GM10248 (cell line): ENCODE measurements at places on chromosomes 1 and 21.

DNA sequence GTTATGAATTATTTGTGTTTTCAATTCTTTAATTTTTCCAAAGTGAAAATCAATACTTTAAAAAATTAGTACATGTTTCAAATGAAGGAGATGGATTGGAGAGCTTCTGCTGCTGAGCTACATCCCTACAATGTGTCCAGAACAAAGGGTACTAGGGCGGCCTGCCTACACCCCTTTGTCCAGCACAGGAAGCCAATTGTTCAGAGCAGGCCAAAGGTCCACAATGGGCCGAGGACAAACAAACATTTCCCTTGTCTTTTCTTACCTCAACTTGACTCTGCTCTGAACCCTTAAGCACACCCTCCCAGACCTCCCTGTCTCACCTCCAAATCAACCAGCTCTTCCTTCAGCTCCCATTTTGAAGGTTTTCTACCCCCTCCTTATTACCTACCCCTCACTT is 39.4 kb upstream of the CAMK1G start:
- DNase-seq: no peak

- no peak for DNase-seq
Measured at GRCh38 chr21:45555251-45555556, 13.0 kb upstream of the SLC19A1 start.

DNA sequence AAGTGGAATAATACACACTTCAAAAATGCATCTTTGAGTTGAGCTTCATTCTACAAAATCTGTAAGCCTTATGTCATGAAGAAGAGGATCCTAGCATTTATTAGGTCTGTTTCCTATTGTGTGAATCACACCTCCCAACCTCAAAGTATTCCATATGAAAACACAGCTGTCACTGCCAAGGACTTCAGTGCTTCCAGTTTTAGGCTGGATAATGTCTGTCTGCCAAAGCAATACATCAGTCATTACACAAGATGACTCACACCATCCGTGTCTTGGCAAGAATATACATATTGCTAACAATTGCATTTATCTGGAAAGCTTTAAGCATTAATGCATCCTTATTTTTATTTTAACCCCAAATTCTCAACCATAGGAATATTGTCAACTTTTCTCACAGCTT is 125.7 kb upstream of the TMPRSS15 start:
- DNase-seq: no peak

DNA sequence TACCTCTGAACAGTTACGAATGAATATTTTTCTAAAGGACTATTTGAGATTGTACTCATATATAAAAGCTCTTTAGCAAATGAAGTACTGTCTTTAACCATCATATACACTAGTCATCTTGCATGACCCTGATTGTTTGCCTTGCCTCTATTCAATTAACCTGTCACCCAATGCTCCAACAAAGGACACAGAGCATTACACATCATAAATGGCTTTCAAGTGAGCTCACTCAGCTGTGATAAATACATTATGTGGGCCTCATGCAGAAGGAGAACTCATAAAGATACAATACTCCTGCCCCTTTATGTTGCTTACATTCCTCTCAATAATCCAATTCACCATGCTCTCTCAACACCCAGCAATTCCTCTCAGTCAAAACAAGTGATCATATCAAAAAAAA is 993.0 kb upstream of the PRMT6 start:
- DNase-seq: no peak

DNA sequence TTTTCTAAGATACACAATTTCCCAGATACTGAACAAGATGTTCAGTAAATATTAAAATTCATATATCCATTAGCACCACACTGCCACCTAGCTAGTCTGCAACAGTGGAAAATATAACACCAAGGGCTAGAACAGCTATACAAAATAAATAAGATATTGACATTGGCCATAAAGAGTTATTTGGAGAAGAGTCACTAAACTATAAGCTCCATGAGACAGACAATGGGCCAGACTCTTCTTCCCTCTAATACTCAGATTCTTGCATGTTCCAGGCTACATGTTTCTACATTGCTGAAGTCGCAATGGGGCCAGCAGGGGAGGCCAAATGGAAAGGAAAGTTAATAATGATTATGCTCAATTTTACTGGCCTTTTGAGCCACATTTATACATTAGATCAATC is 21.5 kb downstream of the SPATA6 start:
- DNase-seq: no peak

DNA sequence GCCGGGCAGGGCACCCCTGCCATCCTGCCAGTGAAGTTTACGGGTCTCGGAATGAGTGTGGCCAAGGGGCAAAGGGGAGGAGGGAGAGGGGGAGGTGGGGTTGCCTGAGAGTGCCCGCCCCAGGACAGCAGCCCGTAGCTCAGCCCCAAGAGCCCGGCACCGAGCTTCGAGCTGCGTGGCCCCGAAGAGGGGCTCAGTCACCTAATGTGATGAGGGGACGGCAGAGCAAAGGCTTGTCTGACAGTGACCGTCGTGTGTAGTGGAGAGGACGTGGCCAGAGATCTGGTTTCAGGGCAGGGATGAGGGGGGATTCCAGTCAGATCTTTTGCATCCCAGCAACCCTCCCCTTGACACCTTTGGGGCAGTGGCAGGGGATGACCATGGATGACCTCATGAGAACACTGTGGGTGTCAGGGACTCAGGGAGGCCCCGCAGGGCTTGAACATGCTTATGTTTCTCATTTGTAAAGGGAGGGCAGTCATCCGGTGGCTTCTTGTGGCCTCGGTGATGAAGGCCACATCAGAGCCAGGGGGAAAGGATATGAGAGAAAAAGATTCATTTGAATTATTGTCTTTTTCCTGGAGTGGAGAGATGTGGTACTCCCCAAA is 1.1 kb upstream of the TRPM2 start:
- no peak for DNase-seq

- DNase-seq: no peak
Measured at GRCh38 chr21:35520856-35521255, 471.8 kb upstream of the RUNX1 start.

DNA sequence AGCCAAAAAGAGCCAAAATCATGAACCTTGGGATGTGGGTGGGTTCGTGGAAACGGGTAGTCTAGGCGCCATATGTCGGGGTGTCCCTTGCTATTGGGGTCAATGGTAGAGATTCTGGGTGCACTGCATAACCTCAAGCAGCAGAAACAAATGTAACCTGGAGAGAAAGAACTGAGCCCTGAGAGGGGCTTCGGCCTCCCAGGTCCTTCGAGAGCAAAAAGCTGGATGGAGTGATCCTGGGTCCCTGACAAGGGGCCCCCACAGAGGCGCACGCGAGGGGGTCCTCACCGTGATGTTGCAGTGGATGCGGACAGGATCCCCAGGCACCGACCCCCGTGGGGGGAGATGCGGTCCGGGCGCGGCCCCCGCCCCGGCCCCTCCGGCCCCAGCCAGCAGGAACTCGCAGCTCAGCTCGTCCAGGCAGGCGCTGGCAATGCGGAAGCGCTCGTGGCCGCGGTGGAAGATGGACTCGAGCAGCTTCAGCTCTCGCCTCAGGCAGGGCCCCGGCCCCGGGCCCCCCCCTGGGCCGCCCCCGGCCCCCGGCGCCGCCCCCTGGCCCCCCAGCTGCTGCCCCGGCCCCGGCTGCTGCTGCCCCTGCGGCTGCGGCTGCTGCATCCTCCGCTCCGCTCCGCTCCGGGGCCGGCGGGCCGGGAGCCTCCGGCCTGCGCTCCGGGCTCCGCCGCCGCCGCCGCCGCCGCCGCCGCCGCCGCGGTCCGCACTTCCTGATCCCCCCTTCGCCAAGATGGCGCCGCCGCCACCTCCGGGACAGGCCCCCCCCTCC is at the start of gene UBE2Q1:
Gene UBE2Q1 (minus strand): TSS at position 724 of the 781 bp plus-strand sequence. CDS start 109 bp downstream, at position 615.
- no peak for DNase-seq

- no peak for DNase-seq
Measured at GRCh38 chr1:204460346-204460745, 34.3 kb downstream of the PIK3C2B start.

DNA sequence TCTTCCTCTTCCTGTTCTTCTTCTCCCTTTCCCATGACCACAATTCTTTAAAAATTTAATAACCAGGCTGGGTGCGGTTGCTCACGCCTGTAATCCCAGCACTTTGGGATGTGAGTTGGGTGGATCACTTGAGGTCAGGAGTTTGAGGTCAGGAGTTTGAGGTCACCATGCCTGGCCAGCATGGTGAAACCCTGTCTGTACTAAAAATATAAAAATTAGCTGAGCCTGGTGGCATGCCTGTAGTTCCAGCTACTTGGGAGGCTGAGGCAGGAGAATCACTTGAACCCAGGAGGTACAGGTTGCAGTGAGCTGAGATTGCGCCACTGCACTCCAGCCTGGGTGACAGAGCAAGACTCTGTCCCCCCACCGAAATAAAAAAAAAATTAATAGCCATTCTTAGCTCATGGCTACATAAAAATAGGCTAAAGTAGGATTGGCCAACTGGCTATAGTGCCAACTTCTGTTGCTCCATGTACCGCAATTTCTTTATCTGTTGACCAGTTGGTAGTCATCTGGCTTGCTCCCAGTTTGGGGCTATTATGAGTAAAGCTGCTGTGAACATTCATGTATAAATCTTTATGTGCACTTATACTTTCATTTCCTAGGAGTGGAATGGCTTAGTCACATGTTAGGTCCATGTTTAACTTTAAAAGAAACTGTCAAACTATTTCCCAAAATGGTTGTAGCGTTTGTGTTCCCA is 136.3 kb downstream of the PEX14 start:
- no peak for DNase-seq

- no peak for DNase-seq
Measured at GRCh38 chr1:52288286-52288685, 77.7 kb downstream of the CC2D1B start.

- no peak for DNase-seq
Measured at GRCh38 chr1:244963231-244963826, 99.0 kb upstream of the HNRNPU start.

- no peak for DNase-seq
Measured at GRCh38 chr1:159845751-159846629, 16.5 kb downstream of the VSIG8 start.

DNA sequence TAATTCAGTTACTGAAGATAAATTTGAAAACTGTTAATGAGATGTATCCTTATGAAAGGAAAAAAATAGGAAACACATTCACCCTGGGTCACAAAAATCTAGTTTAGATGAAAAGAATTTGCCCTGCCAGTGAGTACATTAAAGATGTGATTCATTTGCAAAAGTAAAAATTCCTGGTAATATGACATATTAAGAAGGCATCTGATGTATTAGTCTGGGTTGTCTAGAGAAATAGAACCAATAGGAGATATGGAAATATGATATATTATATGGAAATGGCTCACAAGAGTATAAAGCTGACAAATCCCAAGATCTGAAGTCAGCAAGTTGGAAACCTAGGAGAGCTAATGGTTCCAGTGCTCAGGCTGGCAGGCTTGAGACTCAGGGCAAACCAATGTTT is 153.8 kb downstream of the MRPL39 start:
- DNase-seq: no peak

DNA sequence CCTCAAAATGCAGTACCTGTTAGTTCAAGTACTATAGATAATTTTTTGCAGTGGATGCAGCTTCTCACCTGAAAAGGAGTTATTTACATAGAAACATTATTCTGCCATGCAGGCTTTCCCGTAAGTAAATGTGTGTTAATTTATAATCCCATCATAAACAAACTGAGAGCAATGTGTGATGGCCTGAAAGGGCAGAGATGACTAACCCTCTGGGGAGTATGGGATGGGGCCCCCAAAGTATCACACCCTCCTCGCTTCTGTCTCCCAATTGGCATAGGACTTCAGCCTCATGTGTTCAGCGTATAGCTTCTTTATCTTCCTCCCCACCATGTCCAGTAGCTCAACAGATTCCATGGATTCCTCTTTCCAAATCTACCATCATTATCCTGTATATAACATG is 7.6 kb downstream of the HMGCL start:
- DNase-seq: no peak

- no peak for DNase-seq
Measured at GRCh38 chr1:228321435-228321834, 85.2 kb downstream of the TRIM11 start.

GRCh38 chr1:36446271-36446670 is 4.0 kb downstream of the OSCP1 start:
- peak; percentile 30 for DNase-seq

- no peak for DNase-seq
Measured at GRCh38 chr1:12692967-12693782, 22.7 kb upstream of the AADACL3 start.

DNA sequence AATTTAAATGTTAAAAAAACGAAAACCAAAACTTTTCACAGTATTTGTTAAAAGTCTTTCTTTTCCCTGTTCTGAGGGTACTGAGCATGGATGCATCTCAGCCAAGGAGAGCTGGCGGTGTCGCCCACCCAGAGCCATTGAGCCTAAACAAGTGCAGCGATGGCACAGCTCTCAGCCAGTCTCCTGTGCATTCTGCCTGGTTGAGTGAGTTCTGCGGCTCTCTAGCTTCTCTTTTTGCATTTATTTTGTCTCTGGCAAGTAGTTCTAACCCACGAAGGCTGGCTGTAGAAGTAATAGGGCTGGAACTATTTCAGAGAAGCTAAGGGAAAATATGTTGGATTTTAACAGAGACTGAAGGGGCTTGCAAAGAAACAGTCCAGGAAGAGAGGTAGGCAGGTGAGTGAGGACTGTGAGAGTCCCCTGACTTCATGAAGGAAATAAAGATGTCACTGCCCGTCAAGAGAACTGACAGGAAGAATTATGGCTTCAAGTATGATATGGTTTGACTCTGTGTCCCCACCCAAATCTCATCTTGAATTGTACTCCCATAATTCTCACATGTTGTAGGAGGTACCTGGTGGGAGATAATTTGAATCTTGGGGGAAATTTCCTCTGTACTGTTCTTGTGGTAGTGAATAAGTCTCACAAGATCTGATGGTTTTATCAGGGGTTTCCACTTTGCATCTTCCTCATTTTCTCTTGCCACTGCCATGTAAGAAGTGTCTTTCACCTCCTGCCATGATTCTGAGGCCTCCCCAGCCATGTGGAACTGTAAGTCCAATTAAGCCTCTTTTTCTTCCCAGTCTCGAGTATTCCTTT is 35.7 kb upstream of the LIN9 start:
- no peak for DNase-seq

DNA sequence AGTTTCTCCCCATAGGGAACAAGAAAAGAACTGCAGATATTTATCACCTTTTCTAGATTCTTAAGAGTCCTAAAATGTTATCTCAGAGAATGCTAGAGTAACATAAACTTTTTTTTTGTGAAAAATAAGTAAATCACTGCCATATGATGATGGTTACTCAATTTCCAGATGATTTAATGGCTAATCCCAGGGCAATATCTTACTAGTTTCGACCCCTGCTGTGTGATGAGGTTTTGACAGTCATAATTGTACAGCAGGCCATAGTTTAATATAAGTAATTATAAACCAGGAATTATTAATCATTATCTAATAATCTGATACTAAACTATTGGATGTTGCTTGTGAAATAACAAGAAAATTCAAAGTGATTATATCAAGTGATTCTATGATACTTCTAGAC is 210.6 kb downstream of the HLX start:
- DNase-seq: no peak

DNA sequence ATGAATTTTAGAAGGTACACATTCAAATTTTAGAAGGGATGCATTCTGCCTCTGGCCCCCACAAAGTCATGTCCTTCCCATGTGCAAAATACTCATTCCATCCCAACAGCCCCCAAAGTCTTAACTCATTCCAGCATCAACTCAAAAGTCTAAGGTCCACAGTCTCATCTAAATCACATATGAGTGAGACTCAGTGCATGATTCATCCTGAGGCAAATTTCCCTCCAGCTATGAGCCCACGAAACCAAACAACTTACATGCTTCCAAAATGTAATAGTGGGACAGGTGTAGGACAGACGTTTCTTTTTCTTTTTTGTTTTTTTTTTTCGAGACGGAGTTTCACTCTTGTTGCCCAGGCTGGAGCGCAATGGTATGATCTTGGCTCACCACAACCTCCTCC is 12.5 kb upstream of the WNT2B start:
- no peak for DNase-seq
